ENCODE measurements at places on chromosomes 13 and 19. TPM values are rescaled to one million over a fixed set of nuclear protein-coding genes. Genes with fewer than 3 reads are reported as not detected.

The DKKL1 gene
- 2.4 TPM for polyA plus RNA-seq

The CD79A gene
- 0.63 TPM for polyA plus RNA-seq

The NFILZ gene
- not detected for polyA plus RNA-seq

DNA sequence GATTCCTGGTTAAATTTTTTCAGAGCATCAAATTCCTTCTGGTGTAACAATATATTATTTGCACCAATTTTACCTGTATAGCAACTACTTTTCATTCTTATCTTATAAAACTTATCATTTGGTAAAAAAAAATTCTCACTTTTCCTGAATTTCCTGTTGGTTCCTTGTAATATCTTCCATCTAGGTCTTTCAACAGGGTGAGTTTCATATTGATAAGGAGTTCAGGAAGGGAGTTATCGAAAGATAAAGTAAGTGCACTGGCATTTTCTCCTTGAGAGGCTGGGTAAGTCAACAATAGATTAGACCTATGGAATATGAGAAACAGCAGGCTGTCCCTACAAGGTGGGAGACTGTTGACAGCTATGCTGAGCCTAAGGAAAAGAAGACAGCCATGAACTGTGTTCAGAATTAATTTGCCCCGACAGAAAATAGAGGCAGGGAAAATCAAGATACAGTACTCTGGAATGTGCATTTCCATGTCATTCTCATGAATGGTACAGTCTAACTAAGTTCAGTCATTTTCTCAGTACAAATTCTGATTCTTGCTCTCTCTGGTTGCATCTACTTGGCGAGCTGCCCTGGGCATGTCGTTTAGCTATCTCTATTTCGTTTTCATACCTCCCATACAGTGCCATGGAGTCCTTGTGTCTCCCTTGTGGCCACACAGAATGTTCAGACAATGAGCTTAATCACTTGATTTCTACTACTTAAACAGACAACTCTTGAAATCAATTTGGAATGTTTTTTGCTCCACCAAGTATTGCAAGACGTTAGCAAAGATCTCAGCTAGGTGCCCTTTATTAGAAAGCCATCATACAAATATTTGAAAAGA lies 9.9 kb downstream of the IGFL1 start:
- DNase-seq, result no peak

GRCh38 chr19:39871362-39871761 lies 25.2 kb upstream of the FBL start:
- DNase-seq, result no peak

DNA sequence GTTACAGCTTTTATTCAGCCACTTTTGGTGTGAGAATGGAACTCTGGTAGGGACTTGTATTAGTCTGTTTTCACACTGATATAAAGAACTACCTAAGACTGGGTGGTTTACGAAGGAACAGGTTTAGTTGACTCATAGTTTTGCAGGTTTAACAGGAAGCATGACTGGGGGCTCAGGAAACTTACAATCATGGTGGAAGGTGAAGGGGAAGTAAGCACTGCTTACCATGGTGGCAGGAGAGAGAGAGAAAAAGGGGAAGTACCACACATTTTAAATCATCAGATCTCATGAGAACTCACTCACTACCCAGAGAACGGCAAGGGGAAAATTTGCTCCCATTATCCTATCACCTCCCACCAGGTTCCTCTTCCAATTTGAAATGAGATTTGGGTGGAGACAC lies 942.2 kb downstream of the PCDH17 start:
- no peak for DNase-seq

DNA sequence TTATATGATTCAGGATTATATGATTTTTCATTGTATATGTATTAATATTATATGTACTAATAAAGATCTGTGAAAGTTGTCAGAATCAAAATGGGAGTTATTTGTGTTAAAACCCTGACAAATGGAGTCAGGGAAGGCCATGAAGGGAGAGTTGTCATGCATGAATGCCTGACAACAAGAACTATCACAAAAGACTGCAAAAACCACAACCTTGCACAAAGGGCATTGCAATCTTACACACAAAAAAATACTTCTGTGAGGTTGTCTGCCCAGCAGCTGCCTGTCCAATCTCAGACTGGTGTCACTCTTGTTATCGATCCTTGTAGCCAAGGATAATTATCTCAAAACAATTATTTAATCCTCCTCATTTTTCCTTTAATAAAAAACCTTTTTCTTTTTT lies 21.2 kb upstream of the RBM26 start:
- DNase-seq, result no peak

- DNase-seq, result no peak
Observed at GRCh38 chr19:35501684-35502083, 11.4 kb upstream of the KRTDAP start.

- no peak for DNase-seq
Observed at GRCh38 chr13:40120288-40120687, 464.8 kb downstream of the COG6 start.

GRCh38 chr13:69008499-69008898 lies 1099.1 kb upstream of the ATXN8OS start:
- DNase-seq, result no peak

DNA sequence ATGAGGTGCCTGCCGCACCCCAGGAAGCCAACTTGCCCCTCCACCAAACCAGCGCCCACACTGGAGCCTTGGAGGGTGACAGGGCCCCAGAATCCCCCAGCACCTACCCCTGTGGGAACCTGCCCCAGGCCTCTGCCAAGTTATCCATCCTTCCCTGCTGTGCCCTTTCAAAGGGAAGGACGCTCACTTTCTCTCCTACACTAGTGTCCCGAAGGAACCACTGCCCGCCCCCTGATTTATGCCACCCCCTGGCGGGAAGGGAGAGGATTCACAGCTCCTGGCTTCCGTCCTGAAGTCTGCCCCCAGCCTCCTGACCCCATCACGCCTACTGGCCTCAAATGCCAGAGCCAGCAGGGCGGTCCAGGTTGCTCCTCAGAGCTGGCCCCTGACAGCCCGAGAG lies 1.4 kb downstream of the EVI5L start:
- DNase-seq, result no peak

- no peak for DNase-seq
Observed at GRCh38 chr19:43759515-43759914, 4.8 kb upstream of the SMG9 start.

GRCh38 chr19:46785054-46785979 lies 3.1 kb downstream of the SLC1A5 start:
- no peak for DNase-seq

- no peak for DNase-seq
Observed at GRCh38 chr19:30731591-30731990, 359.4 kb downstream of the ZNF536 start.

GRCh38 chr13:112058941-112059340 lies 8.0 kb upstream of the SOX1 start:
- no peak for DNase-seq

DNA sequence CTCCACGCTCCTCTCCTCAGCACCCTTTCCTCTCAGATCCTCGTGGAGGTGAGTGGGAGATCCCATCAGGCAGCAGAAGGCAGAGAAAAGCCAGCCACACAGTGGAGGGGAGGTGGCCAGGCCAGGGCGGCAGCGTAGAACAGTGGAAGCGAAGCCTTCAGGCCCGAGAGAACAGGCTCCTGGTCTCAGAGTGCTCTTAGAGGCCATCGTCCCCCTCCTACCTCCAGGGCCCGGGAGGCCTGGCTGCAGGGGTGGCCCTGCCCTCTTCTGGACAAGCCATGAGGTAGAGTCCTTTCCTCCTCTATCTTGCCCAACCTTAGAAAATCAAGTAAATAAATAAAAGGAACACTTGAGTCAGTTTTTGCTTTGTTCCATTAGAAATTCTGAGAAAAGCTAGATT lies 202.0 kb downstream of the KATNAL1 start:
- DNase-seq, result no peak
